ENCODE measurements at places on chromosomes 11 and 22. TPM values are rescaled to one million over a fixed set of nuclear protein-coding genes. Genes with fewer than 3 reads are reported as not detected.

NDUFS3 gene
- total RNA-seq, result 90.3 TPM

TMEM80 gene
- 14.6 TPM for total RNA-seq

MYEOV gene
- not detected for total RNA-seq

SUSD2 gene
- total RNA-seq, result 1.5 TPM

ZP1 gene
- 0.16 TPM for total RNA-seq

OR10G8 gene
- total RNA-seq, result not detected

C11orf21 gene
- 8.4 TPM for total RNA-seq

FERMT3 gene
- total RNA-seq, result 191 TPM

TTC36 gene
- total RNA-seq, result 0.29 TPM

MRPL11 gene
- 56.1 TPM for total RNA-seq

OR52I2 gene
- total RNA-seq, result not detected

PDXP gene
- 38.0 TPM for total RNA-seq

PNPLA5 gene
- total RNA-seq, result not detected

TOMT gene
- not detected for total RNA-seq

POU2AF1 gene
- 36.6 TPM for total RNA-seq

PAX6 gene
- not detected for total RNA-seq

SYT12 gene
- not detected for total RNA-seq

SLC7A4 gene
- total RNA-seq, result not detected

ARHGAP42 gene
- total RNA-seq, result not detected

ATG2A gene
- total RNA-seq, result 20.9 TPM

USP28 gene
- total RNA-seq, result 42.0 TPM

MS4A6E gene
- total RNA-seq, result not detected

ANO3 gene
- not detected for total RNA-seq

SYT8 gene
- total RNA-seq, result not detected

JAML gene
- total RNA-seq, result 276 TPM

APOL4 gene
- total RNA-seq, result 0.56 TPM

SERHL2 gene
- 1.2 TPM for total RNA-seq

PTPRCAP gene
- 228 TPM for total RNA-seq

DMC1 gene
- 13.2 TPM for total RNA-seq

SLC22A8 gene
- not detected for total RNA-seq

OR4A47 gene
- total RNA-seq, result not detected

MUC5AC gene
- not detected for total RNA-seq

OR52D1 gene
- not detected for total RNA-seq

NAGA gene
- 34.8 TPM for total RNA-seq

PLCB3 gene
- 22.8 TPM for total RNA-seq

LRRN4CL gene
- total RNA-seq, result 0.56 TPM

PKDREJ gene
- total RNA-seq, result not detected

BTBD18 gene
- total RNA-seq, result not detected

OR56B1 gene
- not detected for total RNA-seq

RBM7 gene
- 39.1 TPM for total RNA-seq

RAG2 gene
- total RNA-seq, result not detected

PRRG4 gene
- total RNA-seq, result 0.52 TPM

GGTLC3 gene
- not detected for total RNA-seq

WNT7B gene
- not detected for total RNA-seq

CCDC87 gene
- total RNA-seq, result 0.11 TPM

OR51E2 gene
- not detected for total RNA-seq

SPATA19 gene
- not detected for total RNA-seq

CRYBB2 gene
- not detected for total RNA-seq

DERL3 gene
- 9.3 TPM for total RNA-seq

GTPBP1 gene
- 92.3 TPM for total RNA-seq

APOC3 gene
- not detected for total RNA-seq
